ENCODE measurements at places on chromosomes 12 and 14.

GRCh38 chr14:94769391-94770250 is at the start of gene GSC:
Gene GSC (minus strand): TSS chr14:94770113. CDS start chr14:94770015, 98 bp downstream.
- H3K4me1 ChIP-seq: peaks cover 20% of the 10 kb centered on the region
- peak; percentile 15 for DNase-seq
- H3K4me3 ChIP-seq: peak within 1 kb of the TSS; percentile 70
- peaks cover 8% of the 10 kb centered on the region for H3K36me3 ChIP-seq
- H3K27me3 ChIP-seq: peaks cover 86% of the 10 kb centered on the region
- peak within 1 kb of the TSS; percentile 60 for H3K27ac ChIP-seq

DNA sequence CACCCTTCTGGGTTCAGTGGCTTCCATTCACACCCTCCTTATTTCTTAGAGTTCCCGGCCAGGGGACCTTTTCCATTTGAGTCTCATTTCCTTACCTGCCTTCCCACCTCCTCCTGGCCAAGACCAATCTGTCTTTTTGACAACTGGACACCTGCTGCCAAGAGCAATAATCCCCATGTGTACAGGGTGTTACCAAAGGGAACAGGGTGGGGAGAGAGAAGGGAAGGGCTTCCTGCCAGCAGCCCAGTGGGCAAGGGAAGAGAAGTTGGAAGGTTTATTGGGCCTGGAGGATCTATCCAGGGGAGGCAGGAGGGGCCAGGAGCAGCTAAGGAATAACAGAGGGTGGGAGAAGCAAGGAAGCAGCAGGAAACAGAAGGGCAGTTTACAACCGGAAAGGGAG is 346.2 kb downstream of the C12orf75 start:
- no peak overlapping the region for H3K4me3 ChIP-seq
- DNase-seq: no peak
- no peaks in the 10 kb centered on the region for H3K36me3 ChIP-seq
- H3K27me3 ChIP-seq: no peaks in the 10 kb centered on the region
- no peak overlapping the region for H3K27ac ChIP-seq
- no peaks in the 10 kb centered on the region for H3K4me1 ChIP-seq

GRCh38 chr12:2317772-2318171 is 265.0 kb downstream of the CACNA1C start:
- DNase-seq: no peak
- H3K27ac ChIP-seq: no peak overlapping the region
- H3K27me3 ChIP-seq: peaks cover 7% of the 10 kb centered on the region
- H3K36me3 ChIP-seq: no peaks in the 10 kb centered on the region
- H3K4me3 ChIP-seq: no peak overlapping the region
- H3K4me1 ChIP-seq: no peaks in the 10 kb centered on the region

GRCh38 chr14:23933742-23934128 is 19.8 kb upstream of the DHRS4 start:
- DNase-seq: no peak
- no peaks in the 10 kb centered on the region for H3K4me1 ChIP-seq
- H3K4me3 ChIP-seq: no peak overlapping the region

- no peaks in the 10 kb centered on the region for H3K27me3 ChIP-seq
- no peak overlapping the region for H3K27ac ChIP-seq
Observed at GRCh38 chr14:47194055-47194454, 481.4 kb downstream of the MDGA2 start.

- no peaks in the 10 kb centered on the region for H3K4me1 ChIP-seq
- no peak overlapping the region for H3K27ac ChIP-seq
- H3K27me3 ChIP-seq: no peaks in the 10 kb centered on the region
- DNase-seq: no peak
- no peaks in the 10 kb centered on the region for H3K36me3 ChIP-seq
Observed at GRCh38 chr12:33245434-33245833, 194.2 kb downstream of the SYT10 start.

All from activated CD4-positive, alpha-beta T cell treated with anti-CD3 and anti-CD28 coated beads, Interleukin-2, amount 10 ng/mL, durations not matched to agents 7 days and 5 days (primary cell).